Effector memory CD4-positive, alpha-beta T cell (primary cell): ENCODE measurements at places on chromosomes 5 and 9.

DNA sequence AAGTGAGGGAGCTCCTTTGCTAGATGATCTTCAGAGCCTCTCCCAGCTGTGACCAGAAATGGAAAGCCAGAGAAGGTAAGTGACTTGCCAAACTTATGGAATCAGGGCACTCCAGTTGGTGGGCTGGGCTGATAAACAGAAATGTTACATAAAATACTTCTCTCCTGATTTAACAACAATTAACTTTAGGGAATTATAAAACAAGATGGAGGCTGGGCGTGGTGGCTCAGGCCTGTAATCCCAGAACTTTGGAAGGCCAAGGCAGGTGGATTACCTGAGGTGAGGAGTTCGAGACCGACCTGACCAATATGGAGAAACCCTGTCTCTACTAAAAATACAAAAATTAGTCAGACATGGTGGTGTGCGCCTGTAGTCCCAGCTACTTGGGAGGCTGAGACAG, 899 bp upstream of the MED10 start:
- DNase-seq: no peak

DNA sequence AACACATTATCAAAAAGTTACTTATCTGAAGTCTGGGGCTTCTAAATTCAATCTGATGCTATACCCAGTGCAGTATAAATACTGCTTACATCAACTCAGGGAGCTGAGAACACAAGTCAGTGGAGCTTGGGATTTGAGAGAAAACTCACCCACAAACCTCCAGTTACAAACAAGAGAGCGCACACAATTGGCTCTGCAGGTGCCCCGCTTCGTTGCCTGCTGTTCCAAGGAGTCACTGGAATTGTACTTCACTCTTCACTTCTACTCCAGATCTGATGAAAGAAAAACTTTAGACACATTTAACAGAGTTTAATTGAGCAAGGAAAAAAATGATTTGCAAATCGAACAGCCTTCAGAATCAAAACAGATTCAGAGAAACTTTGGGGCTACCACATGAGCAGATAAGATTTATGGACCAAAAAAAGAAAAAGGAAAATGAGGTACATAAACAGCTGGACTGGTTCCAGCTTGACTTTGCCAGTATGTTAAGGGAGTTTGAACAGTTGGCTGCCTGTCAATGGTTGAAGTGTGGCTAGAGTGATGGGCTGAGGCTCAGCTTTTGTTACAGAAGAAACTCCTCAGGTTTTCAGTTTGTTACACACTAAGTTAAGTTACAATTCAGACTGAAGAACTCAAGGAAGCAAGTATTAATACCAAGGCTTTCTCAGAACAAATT, 156.6 kb downstream of the AOPEP start:
- no peak for DNase-seq

DNA sequence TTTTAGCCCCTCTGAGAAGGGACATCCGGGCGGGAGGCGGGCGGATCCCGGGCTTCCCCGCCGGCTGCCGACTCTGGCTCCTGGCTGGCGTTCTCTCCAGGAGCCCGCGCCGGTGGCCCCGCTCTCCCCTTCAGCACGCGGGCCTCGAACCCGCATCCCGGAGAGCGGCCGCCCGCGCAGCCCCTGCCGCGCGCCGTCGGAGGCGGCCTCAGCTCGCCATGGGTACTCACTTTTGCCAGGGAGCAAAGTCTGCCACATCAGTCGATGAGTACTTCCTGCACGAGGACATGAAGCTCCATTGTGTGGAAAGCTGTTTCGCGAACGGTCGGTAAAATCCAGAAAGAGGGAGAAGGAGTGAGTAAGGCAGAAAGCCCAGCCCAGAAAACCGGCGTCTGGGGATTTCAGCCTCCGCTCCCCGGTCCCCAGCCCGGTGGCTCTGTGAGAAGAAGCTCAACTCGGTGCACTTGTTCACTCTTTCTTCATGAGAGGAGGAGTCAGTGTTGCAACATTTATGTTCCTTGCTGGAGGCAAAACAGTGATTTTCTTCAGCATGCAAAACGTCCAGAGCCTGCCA, at the start of gene PRLR:
Gene PRLR (minus strand): TSS at position 450 of the 574 bp plus-strand sequence. CDS start 140,867 bp downstream, outside the sequence.
- DNase-seq: no peak

DNA sequence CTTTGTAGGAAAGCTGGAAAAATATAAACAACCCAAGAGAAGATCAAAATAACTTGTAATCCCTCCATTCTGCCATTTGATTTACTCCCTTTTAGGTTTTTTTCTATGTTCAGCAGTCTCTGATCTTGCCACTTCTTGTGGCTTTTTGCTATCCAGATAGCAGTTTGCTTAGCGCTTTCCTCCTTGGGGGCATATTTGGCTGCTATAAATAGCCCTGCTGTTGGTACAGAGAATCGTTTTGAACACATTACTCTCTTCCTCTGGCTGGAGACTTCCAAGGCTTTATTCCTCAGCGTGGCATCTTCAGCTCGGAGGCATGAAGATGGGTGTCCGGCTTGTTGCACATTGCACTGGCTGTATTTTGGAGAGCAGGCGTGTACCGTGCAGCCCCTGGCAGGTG, 38.6 kb downstream of the HMCN2 start:
- no peak for DNase-seq

DNA sequence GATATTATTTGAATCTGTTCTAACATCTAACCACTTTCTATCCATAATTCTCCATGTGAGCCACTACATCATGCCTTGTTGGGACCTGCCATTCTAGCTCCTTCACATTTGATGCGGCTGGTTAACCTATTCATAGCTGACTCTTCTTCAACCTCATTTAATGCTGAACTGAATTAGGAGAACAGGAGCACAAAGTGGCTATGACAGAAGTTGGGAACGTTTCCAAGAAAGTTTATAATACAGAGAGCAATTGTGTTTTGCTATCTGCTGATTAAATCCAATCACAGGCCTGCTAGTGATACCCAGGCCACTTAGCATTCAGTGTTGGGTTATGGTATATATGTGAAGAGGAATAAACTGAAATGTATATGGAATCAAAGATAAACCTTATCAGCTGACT, 440.3 kb downstream of the PTPRD start:
- DNase-seq: no peak

- DNase-seq: no peak
Measured at GRCh38 chr5:148808864-148809642, 17.4 kb upstream of the ADRB2 start.

GRCh38 chr9:127917603-127918002, 762 bp upstream of the ST6GALNAC4 start:
- no peak for DNase-seq

DNA sequence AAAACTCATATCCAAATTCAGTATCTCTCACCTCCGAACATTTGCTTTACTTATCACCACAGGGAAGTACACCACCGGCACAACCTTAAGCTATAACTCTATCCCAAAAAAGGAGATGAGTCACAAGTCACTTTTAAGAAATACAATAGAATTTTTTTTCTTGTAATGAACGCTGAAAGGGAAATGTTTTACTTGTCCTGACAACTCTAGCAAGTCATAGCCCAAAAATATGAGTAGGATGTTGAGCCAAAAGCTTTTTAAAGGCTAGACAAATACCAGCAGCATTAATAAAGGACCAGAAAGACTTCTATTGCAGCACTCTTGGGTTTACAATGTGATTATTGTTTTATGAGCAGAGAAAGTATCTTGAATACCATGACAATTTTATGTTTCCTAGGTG, 147.3 kb upstream of the FST start:
- DNase-seq: no peak

DNA sequence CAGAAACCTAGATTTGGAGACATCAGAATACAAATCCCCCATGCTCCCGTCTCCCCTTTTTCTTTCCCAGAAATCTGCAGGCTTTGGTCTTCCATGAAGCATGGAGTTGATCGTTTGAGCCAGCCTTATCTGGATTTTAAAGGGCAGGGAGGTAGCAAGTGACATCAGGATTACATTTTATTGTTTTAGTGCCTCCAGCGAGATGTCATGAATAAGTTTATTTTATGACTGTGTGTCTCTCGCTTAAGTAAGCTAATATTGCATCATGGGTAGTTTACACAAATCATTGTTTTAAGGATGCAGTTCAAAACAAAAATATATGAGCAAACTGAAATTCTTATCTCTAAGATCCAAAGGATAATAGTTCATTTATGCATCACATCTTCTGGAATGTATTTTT, 50.7 kb upstream of the TNFSF8 start:
- DNase-seq: no peak

- DNase-seq: no peak
Measured at GRCh38 chr9:3875361-3876132, 349.7 kb upstream of the RFX3 start.

GRCh38 chr5:132901730-132902129, 28.3 kb downstream of the LEAP2 start:
- no peak for DNase-seq

DNA sequence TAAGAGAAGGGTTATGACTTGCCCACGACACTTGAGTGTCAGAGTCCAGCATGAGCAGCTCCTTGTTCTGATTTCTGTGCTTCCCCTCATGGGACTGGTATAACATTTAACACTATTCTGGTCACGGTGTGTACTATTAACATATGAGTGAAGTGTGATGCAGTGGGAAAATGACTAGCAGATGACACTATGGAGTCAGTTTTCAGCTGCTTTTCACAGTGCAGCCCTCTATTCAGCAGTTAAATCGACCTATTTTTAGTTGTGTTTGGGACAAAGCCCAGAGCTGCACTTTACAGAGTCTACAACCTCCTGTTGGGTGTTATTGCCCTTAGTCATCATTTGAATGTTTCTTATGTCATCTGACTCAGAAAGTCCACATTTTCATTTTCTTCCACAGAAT, 59.1 kb downstream of the CHSY3 start:
- no peak for DNase-seq

GRCh38 chr9:16060436-16061129, 507.7 kb downstream of the CCDC171 start:
- no peak for DNase-seq

GRCh38 chr9:2242831-2243330, 227.7 kb downstream of the SMARCA2 start:
- no peak for DNase-seq

GRCh38 chr9:104808035-104808614, 44.2 kb downstream of the NIPSNAP3B start:
- DNase-seq: no peak

- no peak for DNase-seq
Measured at GRCh38 chr5:76086095-76086494, 2.9 kb downstream of the SV2C start.

DNA sequence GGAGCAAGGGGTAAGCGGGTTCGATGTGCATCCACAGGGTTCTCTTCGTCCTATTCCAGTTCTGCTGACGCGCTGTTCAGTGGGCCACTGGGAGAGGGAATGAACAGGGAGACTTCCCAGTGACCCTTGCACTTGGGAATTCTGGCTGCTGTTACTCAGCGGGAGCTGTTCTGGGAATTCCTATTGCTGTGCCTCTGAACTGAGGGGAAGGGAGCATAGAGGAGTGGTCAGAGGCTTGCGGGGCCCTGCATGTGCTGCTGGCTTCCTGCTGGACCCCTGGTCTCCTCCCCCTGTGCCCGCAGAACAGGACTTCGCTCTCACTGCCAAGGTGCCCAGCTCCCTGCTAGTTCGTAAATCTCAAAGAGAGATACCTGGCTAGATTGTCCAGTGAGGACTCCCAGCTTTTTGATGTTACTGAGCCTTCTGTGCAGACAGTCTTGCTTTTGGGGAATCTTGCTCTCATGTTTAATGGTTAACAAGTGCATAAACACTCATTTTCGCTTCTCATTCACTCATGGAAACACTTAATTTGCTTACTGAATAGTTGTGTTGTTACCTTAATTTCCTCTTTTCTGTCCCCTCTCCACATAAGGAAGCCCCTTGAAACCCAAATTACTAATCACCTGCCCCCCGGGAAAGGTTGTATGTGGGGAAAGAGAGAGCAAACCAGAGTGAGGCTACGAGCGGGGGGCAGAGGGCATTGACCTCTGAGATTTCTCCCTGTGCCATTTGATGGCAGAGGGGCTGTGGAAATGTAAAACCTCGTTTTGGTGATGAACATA, 5.9 kb downstream of the TRIO start:
- no peak for DNase-seq

DNA sequence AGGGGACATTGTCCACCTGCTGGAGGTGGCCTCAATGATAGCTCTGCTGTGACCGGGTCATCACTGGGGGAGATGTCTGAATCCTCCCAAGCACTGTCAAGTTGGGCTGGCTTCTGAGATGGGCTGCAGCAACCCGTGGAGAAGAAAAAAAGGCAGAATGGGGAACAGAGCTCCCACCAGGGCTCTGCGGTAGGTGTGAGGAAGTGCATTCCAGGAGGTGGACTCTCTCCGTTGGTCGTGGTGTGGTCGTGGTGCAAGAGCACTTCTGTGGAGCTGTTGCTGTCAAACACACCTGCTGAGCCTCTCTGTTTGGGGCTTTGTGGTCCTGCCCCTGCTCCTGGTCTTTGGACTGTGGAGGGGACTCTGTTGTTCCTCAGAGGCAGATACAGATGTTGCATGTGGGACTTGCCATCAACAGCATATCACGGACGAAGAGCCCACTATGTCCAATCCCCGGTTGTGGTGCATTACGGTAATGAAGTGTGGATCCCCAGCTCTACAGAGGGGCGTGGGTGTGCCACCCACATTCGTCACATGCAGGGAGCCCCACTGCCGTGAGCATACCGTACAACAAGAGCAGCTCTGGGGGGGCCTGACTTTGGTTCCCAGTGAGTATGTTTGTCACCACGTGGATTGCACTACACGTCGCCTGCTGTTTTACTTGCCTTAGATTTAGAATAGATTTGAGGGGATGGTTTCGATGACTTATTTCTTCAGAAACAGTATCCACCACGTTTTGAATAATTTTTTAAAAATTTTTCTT, 36.0 kb upstream of the PITX1 start:
- no peak for DNase-seq

DNA sequence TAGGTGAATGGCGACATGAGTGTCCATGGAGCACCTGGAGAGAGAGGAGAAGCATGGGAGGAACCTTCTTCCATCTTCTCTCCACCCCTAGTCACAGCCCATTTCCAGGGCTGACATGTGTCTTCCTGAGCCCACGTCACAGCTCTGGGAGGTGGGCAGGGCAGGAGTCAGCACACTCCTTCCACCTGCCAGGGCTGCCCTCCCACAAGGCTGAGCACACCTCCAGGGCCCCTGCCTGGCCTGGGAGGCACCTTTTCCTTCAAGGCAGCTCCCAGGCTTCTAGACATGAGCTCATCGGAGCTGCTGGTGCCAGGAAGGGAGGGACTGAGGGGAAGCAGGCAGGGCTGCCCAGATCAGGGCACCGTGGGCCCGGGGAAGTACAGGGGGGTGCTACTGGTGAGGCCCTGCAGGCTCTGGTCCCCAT, 13.6 kb upstream of the SYNPO start:
- DNase-seq: no peak

DNA sequence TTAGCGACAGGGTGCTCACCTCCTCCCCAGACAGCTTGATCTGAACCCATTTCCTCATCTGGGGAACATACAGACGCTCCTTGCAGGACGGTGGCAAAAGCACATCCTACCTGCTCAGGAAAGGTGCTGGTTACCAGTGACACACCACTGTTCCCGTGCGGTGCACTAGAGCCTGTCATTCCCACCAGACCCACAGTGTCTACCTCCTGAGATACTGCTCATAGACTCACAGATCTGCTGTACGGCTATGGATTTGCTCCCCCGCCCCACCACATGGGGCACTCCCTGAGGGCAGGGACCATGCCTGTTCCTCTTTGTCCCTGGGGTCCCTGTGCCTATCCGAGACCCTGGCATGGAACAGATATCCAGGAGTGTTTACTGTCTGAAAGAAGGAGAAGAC, 208.9 kb downstream of the PAX5 start:
- no peak for DNase-seq
